CD4-positive, CD25-positive, alpha-beta regulatory T cell (primary cell): ENCODE measurements at places on chromosomes 2 and 18.

- H3K4me3 ChIP-seq = peak overlapping the region; percentile 88
- H3K4me1 ChIP-seq = peaks cover 22% of the 10 kb centered on the region
- H3K27me3 ChIP-seq = peaks cover 33% of the 10 kb centered on the region
- H3K27ac ChIP-seq = peak overlapping the region; percentile 60
- no peak for DNase-seq
Measured at GRCh38 chr2:54722641-54723040, 821 bp upstream of the EML6 start.

GRCh38 chr2:241652722-241653121, 15.2 kb downstream of the ATG4B start:
- no peak overlapping the region for H3K4me3 ChIP-seq
- no peak overlapping the region for H3K27ac ChIP-seq
- H3K27me3 ChIP-seq = no peaks in the 10 kb centered on the region
- peaks cover 50% of the 10 kb centered on the region for H3K36me3 ChIP-seq
- DNase-seq = no peak

- H3K27me3 ChIP-seq = no peaks in the 10 kb centered on the region
- no peaks in the 10 kb centered on the region for H3K36me3 ChIP-seq
- no peak for DNase-seq
- no peak overlapping the region for H3K27ac ChIP-seq
- no peak overlapping the region for H3K4me3 ChIP-seq
Measured at GRCh38 chr2:40103163-40103562, 324.1 kb upstream of the THUMPD2 start.

- no peaks in the 10 kb centered on the region for H3K27me3 ChIP-seq
- H3K27ac ChIP-seq = no peak overlapping the region
- no peak for DNase-seq
- no peak overlapping the region for H3K4me3 ChIP-seq
- no peaks in the 10 kb centered on the region for H3K4me1 ChIP-seq
Measured at GRCh38 chr2:131146749-131147148, 41.6 kb downstream of the PLEKHB2 start.

DNA sequence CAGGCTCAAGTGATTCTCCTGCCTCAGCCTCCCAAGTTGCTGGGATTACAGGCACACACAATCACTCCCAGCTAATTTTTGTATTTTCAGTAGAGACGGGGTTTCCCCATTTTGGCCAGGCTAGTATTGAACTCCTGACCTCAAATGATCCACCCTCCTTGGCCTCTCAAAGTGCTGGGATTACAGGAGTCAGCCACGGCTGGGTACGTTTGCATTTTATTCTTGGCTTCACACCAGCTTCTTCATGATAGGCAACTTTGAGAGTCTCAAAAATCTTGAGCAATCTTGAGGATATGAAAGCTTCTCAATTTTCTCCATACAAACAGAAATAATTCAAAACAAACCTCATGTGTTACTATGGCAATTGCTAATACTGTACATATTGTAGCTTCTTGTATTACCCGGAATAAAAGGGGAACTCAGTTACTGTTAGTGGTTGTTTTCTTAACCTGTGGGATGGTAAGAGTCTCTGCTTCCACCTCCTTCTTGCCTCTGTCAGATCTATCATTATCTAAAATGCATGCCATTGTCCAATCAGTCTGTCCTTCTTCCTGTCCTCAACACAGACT, 102.9 kb upstream of the SYT4 start:
- H3K36me3 ChIP-seq = no peaks in the 10 kb centered on the region
- H3K4me1 ChIP-seq = no peaks in the 10 kb centered on the region
- DNase-seq = no peak

GRCh38 chr2:224175538-224175937, 136.5 kb upstream of the SERPINE2 start:
- no peak overlapping the region for H3K4me3 ChIP-seq
- no peak for DNase-seq

- H3K4me3 ChIP-seq = peak overlapping the region; percentile 61
- peak; percentile 80 for DNase-seq
- no peaks in the 10 kb centered on the region for H3K36me3 ChIP-seq
- peak overlapping the region; percentile 74 for H3K27ac ChIP-seq
- no peaks in the 10 kb centered on the region for H3K27me3 ChIP-seq
- peaks cover 27% of the 10 kb centered on the region for H3K4me1 ChIP-seq
Measured at GRCh38 chr2:217610401-217610814, 392.4 kb downstream of the TNS1 start.

DNA sequence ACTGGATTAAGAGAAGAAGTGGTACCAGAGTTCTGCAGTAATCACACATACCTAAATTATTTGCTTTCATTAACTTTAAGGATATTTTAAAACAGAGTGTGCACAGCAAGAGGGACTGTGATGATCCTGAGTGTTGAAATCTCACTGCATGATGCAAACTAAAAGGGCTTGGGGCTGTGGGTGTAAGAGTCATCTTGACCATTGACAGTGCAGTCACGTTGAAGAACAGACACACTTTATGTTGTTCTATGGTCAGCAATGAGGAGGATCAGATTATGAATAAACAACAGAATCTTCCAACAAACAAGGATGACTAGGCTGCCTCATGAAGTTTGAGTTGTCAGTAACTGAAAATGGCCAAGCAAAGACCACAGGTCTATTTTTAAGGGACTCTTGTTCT, 87.2 kb upstream of the GALNT5 start:
- H3K4me3 ChIP-seq = no peak overlapping the region
- DNase-seq = no peak
- no peaks in the 10 kb centered on the region for H3K27me3 ChIP-seq

DNA sequence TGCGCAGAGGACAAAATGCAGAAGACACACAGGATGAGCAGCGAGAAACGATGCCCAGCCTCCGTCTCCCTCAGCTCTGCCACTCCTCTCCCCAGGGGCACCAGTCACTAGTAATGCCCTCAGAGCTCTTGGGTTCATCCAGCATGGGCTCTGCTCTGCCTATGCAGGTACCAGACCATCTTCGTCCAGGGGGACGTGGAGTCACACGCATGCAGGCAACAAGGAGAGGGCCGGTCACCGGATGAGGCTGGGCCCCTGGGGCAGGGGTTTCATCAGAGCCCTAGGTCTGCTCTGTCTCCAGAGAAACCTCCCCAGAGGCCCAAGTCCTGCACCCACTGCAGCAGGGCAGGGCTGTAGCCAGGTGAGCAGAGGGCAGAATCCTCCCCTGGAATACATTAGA, 23.9 kb downstream of the RAB31 start:
- no peaks in the 10 kb centered on the region for H3K27me3 ChIP-seq
- DNase-seq = no peak
- no peaks in the 10 kb centered on the region for H3K4me1 ChIP-seq
- no peak overlapping the region for H3K4me3 ChIP-seq
- H3K36me3 ChIP-seq = no peaks in the 10 kb centered on the region

DNA sequence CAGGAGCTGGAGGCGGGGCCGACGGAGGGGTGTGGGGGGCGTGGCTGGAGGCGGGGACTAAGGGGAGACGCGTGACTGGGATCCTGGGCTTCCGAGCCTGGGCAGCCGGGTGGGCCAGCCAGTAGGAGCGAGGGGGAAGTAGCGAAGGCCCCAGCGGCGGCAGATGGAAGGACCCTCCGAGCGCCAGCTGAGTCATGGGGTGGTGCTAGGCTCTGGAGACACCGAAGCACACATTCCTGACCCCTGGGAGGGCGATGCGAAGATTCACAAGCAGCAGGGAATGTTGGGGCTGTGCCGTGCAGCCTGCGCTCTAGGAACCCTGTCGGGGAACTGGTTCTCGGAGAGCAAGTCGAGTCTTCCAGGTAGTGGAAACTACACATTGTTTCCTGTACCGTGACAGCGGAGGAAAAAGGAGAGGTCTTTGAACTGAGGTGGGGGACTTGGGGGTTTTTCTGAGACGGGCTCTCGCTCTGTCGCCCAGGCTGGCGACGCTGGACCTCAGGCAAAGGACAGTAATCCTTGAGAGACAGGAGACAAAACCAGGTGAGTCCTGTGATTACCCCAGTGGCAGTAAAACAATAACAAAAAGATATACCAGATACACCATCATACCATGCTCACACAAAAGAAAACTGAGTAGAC, 650 bp upstream of the AFG3L2 start:
- H3K27ac ChIP-seq = peak overlapping the region; percentile 91
- no peak for DNase-seq
- H3K36me3 ChIP-seq = peaks cover 5% of the 10 kb centered on the region
- H3K4me1 ChIP-seq = peaks cover 29% of the 10 kb centered on the region
- H3K27me3 ChIP-seq = no peaks in the 10 kb centered on the region
- peak overlapping the region; percentile 78 for H3K4me3 ChIP-seq

DNA sequence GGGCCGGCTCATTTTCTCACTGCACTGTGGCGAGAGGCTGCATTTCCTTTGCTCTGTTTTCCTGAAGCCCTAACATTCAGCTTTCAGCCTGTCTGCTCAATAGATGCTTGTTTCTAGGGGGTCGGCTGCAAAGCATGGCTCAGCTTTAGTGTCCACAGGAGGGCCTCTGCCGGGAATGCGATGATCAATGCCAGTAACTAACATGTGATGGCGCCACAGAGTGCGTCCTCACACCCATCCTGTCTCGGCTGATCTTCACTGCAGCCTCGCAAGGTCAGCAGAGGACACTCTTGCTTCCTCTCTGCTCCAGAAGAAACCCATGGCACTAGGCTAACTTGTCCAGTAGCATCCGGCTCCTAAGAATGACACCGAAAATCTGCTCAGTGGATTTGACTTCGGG, 156.4 kb upstream of the PXDN start:
- H3K27me3 ChIP-seq = no peaks in the 10 kb centered on the region
- H3K36me3 ChIP-seq = no peaks in the 10 kb centered on the region
- no peak overlapping the region for H3K27ac ChIP-seq
- H3K4me1 ChIP-seq = no peaks in the 10 kb centered on the region

- H3K4me3 ChIP-seq = no peak overlapping the region
- H3K27ac ChIP-seq = no peak overlapping the region
- no peaks in the 10 kb centered on the region for H3K36me3 ChIP-seq
- no peaks in the 10 kb centered on the region for H3K4me1 ChIP-seq
Measured at GRCh38 chr18:6441200-6441599, 26.5 kb upstream of the L3MBTL4 start.

- no peaks in the 10 kb centered on the region for H3K36me3 ChIP-seq
- H3K27me3 ChIP-seq = no peaks in the 10 kb centered on the region
- H3K4me3 ChIP-seq = no peak overlapping the region
- DNase-seq = no peak
- H3K4me1 ChIP-seq = no peaks in the 10 kb centered on the region
Measured at GRCh38 chr2:199552141-199552540, 94.4 kb upstream of the SATB2 start.

- no peaks in the 10 kb centered on the region for H3K4me1 ChIP-seq
- H3K27ac ChIP-seq = no peak overlapping the region
- no peaks in the 10 kb centered on the region for H3K36me3 ChIP-seq
Measured at GRCh38 chr2:59885541-59885940, 667.9 kb downstream of the BCL11A start.

DNA sequence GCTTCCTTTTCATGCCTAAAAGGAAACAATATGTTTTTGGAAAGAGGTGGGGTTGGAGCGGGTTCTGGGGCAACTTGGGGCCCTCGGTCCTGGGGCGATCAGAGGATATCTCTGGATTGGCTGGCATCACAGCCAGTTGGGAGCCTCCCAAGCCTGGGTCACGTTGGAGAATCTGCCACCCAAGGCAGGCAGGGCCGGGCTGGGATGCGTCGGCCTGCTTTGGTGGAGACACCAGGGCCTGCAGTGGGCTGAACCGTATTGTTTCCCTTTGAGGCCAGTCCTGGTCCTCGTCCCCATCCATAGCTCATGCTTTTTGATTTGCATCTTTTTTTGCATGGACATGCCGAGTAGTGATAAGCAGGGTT, 235.8 kb downstream of the ATAD2B start:
- H3K36me3 ChIP-seq = no peaks in the 10 kb centered on the region
- no peak overlapping the region for H3K27ac ChIP-seq
- H3K4me3 ChIP-seq = no peak overlapping the region
- no peaks in the 10 kb centered on the region for H3K27me3 ChIP-seq
- H3K4me1 ChIP-seq = no peaks in the 10 kb centered on the region

GRCh38 chr2:48032765-48033164, 126.5 kb upstream of the FBXO11 start:
- H3K27me3 ChIP-seq = no peaks in the 10 kb centered on the region
- no peak for DNase-seq
- no peaks in the 10 kb centered on the region for H3K36me3 ChIP-seq
- H3K4me3 ChIP-seq = no peak overlapping the region
- no peaks in the 10 kb centered on the region for H3K4me1 ChIP-seq
- H3K27ac ChIP-seq = no peak overlapping the region

DNA sequence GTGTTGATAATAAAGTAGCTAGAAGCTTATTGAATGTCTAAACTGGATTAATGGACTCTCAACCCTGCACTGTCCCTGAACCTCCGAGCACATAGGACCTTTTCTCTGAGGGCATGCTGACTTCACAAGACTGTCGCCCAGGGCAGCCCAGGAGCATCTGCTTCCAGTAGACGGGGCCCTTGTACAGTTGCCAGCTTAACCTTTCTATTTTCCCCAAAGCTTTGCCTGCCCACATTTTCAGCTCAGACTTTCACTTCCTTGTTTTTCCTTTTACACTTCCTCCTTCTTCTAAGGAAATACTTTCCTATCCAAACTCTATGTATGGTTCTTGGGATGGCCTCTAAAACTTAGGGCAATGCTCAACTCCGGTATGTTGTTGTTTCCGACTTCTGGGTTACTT, 1.3 kb downstream of the VWA3B start:
- H3K4me1 ChIP-seq = peaks cover 8% of the 10 kb centered on the region
- DNase-seq = no peak
- no peak overlapping the region for H3K4me3 ChIP-seq
- no peaks in the 10 kb centered on the region for H3K36me3 ChIP-seq
- H3K27ac ChIP-seq = no peak overlapping the region

GRCh38 chr18:39796393-39796792, 2158.6 kb upstream of the PIK3C3 start:
- no peak for DNase-seq
- no peak overlapping the region for H3K27ac ChIP-seq
- H3K4me3 ChIP-seq = no peak overlapping the region
- H3K27me3 ChIP-seq = no peaks in the 10 kb centered on the region

DNA sequence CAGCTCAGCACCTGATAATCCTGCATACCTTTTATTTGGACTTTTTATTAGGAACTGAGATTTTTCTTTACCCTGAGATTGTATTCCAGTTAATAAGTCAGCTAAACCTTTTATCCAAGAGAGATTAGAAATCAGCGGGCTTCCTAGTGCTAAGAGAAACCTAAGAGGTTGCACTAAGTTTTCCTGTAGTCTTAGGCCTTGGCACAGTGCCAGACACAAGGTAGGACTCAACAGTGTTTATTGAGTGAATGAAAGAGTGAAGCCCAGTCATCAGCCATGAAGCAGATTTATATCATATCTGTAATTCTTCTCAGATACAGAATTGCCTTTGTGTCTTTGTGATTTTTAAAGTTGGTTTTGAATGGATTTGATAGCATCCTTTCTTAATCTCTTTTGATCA, 13.6 kb downstream of the OTX1 start:
- H3K4me3 ChIP-seq = no peak overlapping the region
- H3K27ac ChIP-seq = no peak overlapping the region
- H3K4me1 ChIP-seq = peaks cover 9% of the 10 kb centered on the region
- no peak for DNase-seq

DNA sequence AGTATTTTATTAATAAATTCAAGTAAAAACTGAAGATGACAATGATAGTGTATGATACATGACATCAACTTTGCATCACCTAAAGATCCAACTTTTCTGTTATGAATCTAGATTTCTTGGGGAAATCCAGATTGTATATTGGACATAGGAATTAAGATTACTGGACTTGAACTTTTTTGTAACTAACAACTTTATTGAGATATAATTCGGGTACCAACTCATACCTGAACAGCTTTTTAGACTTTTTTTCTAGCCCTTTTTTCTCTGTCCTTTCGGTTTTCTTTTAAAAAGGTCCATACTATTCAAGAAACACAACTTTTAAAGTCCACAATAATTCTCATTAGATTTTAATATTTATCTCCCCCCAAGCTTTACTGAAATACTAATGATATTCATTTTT, 1.1 kb upstream of the SOCS6 start:
- H3K4me3 ChIP-seq = no peak overlapping the region
- H3K27ac ChIP-seq = no peak overlapping the region
- peaks cover 4% of the 10 kb centered on the region for H3K4me1 ChIP-seq
- H3K36me3 ChIP-seq = no peaks in the 10 kb centered on the region
- peaks cover 17% of the 10 kb centered on the region for H3K27me3 ChIP-seq
